ENCODE measurements at places on chromosomes 2 and 18.

GRCh38 chr2:169676357-169676756, 17.8 kb downstream of the CFAP210 start:
- no peak for DNase-seq

DNA sequence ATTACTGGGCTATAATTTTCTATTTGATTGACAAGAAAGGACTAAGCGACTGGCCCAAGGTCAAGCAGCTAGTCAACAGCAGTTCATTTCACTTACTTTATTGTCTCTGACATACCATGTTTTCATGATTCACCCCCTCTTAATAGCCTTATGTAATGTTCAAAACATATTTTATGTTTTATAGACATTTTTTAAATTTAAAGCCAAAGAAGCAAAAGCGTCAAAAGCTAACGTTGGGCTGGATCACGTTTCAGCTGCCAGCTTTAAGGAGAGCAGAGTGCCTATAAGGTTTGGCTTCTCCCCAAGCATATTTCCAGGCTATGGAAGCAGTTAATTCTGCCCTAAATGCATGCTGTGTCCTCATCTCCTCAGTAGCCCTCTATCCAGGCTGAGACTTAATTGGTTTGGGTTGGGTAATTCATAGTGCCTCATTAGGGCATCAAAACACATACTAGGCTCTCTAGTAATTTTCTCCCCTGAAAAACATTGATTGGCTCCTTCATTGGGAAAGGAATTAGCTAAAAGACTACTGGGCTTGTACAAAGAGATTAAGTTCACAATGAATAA, 94.8 kb upstream of the CREB1 start:
- no peak for DNase-seq

DNA sequence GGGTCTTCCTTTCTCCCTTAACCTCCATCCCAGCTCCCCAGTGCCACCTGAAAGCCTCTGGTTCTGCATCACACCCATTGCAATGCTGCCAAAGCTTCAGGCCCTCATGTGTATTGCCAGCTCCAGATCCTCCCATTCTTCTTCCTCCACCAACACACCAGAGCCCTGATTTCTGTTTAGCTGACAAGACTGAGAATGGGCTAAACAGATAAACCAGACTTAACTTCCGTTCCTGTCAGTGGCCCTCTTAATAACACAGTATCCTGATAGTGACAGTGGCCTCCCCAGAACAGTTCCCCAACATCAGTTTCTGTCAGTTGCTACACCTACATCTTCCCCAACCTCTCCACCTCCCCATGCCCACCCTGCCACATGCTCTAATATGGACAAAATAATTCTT, 31.3 kb upstream of the C1D start:
- DNase-seq: no peak

DNA sequence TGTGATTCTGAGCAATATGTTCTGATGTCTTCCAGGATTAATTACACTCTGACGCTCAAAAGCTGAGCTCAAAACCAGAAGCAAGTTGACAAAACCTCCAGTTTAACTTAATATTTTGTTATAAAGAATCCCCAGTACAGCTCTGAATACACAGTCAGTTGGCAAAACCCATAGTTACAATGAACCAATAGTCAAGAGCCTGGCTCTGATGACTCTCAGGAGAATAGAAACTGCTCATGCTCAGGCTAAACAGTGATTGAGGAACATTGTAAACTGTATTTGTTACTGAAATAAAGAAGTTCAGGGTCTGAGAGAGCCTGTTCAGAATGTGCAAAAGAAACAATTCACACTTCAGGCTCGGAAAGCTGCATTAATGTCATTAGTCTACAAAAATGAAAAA, 1565.9 kb downstream of the SUCLG1 start:
- DNase-seq: no peak

GRCh38 chr18:23259701-23260681, 124.7 kb downstream of the CABLES1 start:
- DNase-seq: peak; percentile 16

DNA sequence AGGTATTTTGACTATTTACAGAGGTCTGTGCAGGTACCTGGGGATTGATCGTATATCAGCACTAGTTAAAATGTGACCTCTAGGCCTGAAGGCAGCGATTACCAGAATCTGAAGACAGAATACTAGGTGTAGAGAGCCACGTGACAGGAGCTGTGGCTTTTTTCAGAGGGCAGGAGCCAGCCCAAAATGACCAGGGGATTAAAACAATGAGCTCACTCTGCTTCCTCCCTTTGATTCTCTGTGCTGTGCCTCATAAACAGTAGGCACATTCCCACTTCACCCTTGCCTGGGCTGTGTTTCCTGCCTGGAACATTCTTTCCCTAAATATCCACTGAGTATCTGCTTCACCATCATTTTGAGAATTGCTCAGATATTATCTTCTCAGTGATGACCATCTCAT, 15.2 kb downstream of the ITGAV start:
- DNase-seq: no peak

- DNase-seq: no peak
These were observed 541.8 kb downstream of the SOX11 start for GRCh38 chr2:6233993-6234392.

- no peak for DNase-seq
These were observed 11.3 kb downstream of the HDLBP start for GRCh38 chr2:241304039-241304670.

DNA sequence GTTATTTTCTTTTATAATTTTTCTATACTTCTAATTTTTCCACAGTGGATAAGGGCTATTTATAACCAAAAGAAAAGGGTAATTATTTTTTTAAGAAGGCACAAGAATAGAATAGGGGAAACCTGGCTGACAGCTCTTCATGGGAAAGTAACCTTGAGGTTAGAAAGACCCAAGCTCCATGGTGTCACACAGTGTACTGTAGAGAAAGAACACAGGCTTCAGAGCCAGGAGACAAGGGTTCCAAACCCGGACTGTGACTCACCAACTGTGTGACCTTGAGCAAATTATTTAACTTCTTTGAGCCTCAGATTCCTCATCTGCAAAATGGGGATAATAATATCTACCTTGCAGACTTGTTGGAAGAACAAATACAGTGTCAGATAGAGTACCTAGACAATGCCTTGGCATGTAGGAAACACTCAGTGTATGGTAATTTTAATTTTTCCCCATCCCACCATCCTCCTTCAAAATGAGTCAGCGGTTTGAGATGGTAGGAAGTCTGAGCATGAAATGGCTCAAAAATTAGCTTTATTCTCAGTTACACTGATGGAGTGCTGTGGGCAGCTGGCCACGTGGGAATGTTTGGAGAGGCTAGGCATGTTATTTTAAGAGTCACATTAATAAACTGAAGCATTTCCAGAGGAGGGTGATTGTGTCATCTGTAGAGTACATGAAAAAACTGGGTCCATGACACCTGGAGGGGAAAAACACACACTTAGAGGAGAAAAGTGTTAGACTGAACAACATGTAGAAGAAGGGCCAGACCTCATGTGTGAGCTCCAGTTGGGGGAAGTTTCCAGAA, 36.7 kb downstream of the TMEM37 start:
- no peak for DNase-seq

DNA sequence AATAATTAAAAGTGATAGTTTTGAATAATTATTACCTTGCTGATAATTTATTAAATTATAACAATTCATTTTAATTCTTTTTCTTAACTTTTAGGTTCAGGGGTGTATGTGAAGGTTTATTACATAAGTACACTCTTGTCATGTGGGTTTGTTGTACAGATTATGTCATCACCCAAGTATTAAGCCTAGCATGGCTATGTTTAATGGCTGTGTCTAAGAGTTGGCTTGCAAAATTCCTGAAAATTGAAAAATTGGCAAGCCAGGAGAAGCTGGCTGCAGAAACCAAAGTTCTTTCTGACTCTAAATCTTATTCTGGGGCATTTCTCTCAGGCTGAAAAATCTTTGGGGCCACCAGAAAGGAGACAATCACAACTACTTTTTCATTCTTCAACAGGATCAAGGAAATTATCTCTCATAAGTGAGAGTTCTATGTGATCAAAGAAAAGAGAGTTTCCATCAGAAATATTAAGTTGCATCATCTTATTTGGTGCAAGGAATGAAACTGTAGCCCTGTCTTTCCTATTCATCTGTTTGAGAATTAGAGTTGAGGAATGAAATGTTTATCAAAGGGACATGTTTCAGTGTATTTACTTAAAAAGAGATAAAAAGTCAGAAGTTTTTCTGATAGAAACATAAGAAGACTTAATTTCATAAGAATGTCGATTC, 412.1 kb upstream of the CDH2 start:
- no peak for DNase-seq

GRCh38 chr2:217371781-217372213, 511.9 kb upstream of the TNP1 start:
- no peak for DNase-seq

- no peak for DNase-seq
These were observed 69.7 kb downstream of the PRPF40A start for GRCh38 chr2:152647552-152647951.

- DNase-seq: no peak
These were observed 143.5 kb upstream of the CWC22 start for GRCh38 chr2:180150606-180151005.

GRCh38 chr2:217943446-217944321, 59.1 kb downstream of the TNS1 start:
- DNase-seq: no peak

GRCh38 chr2:200588076-200588678, 2.4 kb downstream of the AOX1 start:
- no peak for DNase-seq

DNA sequence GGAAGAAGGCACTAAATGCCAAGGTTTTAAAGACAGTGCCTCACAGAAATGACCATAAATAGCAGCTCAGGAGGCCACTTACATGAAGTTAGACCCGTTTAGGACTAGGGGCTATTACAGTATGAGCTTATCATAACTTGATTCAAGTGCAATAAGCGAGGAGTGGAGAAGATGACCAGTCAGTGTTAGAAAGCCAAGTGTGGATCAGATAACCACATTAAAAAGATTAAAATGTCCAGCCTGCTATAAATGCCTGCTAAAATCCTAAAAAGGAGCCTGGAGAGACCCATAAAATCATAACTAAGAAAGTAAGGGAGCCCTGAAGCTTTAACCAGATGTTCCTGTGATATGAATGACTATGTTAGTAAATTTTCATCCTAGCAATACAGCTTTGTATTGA, 117.5 kb upstream of the ZNF521 start:
- no peak for DNase-seq

- no peak for DNase-seq
These were observed 727 bp downstream of the KIF1A start for GRCh38 chr2:240819126-240819857.

- DNase-seq: no peak
These were observed 407.0 kb upstream of the CDH19 start for GRCh38 chr18:67010919-67011318.

DNA sequence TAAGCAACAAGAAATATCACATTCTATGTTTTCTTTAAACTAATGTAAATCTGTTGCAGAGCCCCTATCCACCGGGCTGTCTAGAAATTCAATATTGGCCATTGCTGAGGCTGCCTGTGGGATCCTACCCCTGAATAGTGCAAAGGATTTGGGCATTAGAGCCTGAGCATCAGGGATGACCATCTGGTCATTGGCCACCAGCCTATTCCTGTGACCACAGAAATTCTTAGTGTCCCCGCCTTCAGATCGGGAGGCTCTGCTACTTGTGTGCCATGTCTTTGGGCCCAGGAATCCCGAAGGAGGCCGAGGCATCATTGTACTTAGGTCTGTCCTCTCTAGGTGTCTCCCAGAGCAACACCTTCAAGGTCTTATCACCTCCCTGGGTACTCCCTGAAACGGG, 73.8 kb downstream of the HRH4 start:
- no peak for DNase-seq

Measured in germinal center (tissue), 1 donor.